ENCODE measurements at places on chromosomes 3 and 15.

- peak; percentile 9 for DNase-seq
These were observed 64.4 kb downstream of the PHC3 start for GRCh38 chr3:170117134-170117533.

DNA sequence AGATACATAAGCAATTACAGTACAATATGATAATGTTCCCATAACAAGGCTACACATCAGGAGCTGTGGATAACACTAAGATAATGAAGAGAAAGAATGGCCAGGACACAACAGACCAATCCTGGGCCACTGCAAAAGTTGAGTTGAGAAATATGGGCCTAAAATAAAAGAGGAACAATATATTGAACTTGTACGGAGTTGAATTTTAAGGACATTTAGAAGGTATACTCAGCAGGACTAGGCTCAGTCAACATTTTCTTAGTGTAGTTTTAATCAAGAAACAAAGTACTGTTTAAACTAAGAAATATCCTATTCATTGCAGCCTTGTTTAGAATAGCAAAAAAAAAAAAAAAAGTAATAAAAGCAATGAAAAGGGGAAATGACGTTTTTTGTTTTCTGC is 24.3 kb downstream of the HERC1 start:
- peak; percentile 10 for DNase-seq

DNA sequence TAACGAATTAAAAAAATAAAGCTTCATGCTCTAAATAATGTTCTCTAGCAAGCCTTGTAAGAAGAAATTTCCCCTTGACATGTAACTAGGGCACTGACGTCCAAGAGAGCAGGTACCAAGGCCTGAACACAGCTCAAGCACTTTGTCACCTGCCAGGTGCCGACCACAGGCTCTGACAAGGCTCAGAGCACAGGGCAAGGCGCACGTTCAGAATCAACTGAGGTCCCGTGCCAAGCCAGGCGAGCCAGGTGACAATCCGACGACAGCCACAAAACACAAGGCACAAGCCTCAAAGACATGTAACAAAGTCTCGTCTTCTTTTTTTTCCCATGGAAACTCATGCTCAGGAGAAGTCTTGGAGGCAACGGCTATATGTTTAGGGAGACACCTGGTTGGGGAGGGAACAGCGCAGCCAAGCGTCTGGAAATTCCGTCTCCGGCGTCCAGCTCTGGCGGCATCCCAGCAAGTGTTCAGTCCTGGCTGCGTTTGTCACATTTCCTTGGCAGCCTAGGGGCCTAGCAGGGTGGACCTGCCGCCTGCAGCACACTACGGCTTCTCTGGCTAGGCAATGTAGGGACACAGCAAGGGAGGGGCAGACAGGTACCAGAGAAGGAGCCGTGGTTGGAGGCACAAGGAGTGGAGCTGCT is 76.7 kb downstream of the ADAMTS17 start:
- DNase-seq: no peak

DNA sequence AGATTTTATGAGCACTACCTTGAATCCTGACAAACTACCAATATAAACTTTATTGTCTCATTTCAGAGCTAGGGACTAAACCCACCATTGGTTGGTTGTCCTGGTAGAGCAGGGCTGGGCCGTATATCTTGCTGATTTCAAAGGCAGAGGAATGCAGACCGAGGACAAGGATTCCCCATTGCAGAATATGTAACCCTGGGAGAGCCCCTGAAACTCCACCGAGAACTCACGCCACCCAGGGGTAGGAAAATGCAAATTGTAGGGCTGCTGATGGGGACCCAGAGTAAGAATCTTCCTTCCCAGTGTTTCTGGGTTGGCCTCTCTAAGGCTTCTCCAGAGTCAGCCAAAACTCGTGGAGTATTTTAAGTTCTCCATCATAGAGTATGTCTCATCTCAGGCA is 235.3 kb downstream of the ABHD5 start:
- DNase-seq: no peak

DNA sequence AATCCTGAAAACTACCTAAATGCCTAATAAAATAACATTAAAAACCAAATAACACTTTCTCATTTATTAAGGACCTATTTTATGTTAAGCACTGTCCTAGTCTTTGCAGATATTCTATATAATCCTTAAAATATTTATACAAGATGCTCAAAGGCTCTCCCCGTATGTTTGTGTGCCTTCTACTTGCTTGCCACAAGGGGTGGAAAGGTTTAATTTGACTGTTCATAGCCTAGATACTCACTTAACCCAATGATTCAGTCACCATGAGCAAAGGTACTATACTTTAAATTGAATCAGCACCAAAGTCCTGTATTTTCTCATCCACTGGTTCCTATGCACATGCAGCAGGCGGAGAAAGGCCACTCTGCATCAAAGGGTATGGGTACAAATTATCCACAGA is 32.0 kb downstream of the LSAMP start:
- DNase-seq: no peak

- no peak for DNase-seq
These were observed 37.3 kb downstream of the BSN start for GRCh38 chr3:49591615-49592014.

DNA sequence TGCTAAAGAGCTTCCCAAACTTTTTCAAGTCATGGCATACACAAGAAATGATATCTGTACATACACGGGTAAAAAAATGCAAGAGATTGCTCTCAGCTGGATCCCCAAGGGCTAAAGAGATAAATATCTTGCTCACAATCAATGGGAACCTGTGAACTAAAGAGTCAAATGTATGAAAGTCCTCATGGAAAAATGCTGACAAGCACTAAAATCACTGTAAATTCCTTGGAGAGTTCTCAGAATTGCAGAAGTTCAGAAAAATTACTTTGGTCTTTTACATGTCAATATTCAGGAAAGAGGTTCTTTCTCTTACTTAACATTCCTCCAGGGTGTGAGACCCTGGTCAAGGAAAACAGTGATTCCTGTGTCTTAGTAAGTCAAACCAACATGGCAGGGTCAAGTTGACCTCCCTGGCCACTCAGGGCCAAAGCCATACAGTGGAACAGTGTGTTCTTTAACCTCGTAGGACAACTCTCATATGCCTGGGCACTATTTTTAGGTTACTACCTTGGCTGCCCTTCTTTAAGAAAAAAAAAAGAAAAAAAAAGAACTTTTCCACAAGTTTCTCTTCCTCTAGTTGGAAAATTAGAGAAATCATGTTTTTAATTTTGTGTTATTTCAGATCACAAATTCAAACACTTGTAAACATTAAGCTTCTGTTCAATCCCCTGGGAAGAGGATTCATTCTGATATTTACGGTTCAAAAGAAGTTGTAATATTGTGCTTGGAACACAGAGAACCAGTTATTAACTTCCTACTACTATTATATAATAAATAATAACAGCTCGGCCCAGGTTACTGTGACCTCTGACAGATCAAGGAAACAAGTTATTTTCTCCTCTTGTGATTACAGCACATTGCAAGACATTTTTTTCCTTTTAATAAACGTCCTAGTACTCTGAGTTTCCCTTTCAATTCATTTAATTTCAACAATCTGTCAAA is 12.5 kb downstream of the SSR3 start:
- DNase-seq: no peak
